ENCODE measurements at places on chromosomes 13 and 19. TPM values are rescaled to one million over a fixed set of nuclear protein-coding genes. Genes with fewer than 3 reads are reported as not detected.

The TMEM38A gene
- 9.3 TPM for polyA plus RNA-seq

The CEACAM16 gene
- polyA plus RNA-seq, result not detected

The FUT3 gene
- polyA plus RNA-seq, result 0.40 TPM

The NCAN gene
- 0.01 TPM for polyA plus RNA-seq

The COMP gene
- polyA plus RNA-seq, result 0.07 TPM

The GNG7 gene
- polyA plus RNA-seq, result 5.0 TPM

The GRK1 gene
- 0.13 TPM for polyA plus RNA-seq

The SELENOV gene
- polyA plus RNA-seq, result 3.8 TPM

The FXYD1 gene
- polyA plus RNA-seq, result 16.1 TPM

The APOE gene
- polyA plus RNA-seq, result 295 TPM

The LONP1 gene
- polyA plus RNA-seq, result 46.5 TPM

DNA sequence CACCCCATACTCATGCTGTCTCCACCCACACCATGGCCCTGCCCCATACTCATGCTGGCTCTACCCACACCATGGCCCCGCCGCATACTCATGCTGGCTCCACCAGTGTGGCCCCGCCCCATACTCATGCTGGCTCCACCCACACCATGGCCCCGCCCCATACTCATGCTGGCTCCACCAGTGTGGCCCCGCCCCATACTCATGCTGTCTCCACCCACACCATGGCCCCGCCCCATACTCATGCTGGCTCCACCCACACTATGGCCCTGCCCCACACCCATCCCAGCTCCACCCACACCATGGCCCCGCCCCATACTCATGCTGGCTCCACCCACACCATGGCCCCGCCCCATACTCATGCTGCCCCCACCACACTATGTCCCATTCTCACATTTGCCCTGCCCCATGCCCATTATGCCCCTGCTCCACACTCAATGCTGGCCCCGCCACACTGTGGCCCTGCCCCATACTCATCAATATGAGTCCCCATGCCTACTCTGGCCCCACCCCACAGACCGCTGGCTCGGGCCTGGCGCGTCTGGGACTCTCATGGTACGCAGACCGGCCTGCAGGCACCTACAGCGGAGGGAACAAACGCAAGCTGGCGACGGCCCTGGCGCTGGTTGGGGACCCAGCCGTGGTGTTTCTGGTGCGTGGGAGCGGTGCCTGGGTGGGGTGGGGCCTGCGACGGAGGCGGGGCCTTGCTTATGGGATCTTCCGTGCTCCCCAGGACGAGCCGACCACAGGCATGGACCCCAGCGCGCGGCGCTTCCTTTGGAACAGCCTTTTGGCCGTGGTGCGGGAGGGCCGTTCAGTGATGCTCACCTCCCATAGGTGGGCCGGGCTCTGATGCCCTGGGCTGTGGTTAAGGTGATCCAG lies 3.7 kb upstream of the ARHGAP45 start:
- DNase-seq, result no peak

DNA sequence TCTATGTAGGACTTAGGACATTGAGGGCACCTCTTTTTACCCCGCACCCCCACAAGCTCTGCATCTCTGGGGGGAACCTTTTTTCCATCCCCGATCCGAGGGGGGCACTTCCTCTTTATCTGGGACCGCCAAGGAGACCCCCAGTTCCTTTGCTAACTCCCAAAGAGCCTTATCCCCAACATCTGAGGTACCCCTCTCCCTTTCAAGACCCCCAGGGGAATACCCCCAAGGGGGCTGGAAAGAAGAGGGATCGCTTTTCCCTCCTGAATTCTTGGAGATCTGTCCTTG lies 1.1 kb downstream of the TNFSF9 start:
- DNase-seq, result no peak

DNA sequence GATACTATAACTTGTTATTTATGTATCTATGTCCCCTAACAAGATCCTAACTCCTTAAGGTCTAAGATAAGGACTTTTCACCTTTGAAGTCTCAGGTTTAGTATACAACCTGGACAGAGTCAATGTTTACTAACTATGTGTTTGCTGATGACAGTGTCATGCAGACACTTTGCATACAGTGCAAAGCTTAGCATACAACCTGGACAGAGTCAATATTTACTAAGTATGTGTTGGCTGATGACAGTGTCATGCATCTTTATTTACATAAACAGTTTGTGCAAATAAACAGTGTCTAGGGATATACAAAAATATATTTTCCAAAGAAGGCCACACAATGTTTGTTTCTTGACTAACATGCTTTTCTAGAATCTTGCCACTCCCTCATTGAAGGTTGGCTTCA lies 34.7 kb downstream of the DCT start:
- no peak for DNase-seq

- DNase-seq, result no peak
Observed at GRCh38 chr19:45047188-45047797, 8.4 kb downstream of the CLASRP start.

DNA sequence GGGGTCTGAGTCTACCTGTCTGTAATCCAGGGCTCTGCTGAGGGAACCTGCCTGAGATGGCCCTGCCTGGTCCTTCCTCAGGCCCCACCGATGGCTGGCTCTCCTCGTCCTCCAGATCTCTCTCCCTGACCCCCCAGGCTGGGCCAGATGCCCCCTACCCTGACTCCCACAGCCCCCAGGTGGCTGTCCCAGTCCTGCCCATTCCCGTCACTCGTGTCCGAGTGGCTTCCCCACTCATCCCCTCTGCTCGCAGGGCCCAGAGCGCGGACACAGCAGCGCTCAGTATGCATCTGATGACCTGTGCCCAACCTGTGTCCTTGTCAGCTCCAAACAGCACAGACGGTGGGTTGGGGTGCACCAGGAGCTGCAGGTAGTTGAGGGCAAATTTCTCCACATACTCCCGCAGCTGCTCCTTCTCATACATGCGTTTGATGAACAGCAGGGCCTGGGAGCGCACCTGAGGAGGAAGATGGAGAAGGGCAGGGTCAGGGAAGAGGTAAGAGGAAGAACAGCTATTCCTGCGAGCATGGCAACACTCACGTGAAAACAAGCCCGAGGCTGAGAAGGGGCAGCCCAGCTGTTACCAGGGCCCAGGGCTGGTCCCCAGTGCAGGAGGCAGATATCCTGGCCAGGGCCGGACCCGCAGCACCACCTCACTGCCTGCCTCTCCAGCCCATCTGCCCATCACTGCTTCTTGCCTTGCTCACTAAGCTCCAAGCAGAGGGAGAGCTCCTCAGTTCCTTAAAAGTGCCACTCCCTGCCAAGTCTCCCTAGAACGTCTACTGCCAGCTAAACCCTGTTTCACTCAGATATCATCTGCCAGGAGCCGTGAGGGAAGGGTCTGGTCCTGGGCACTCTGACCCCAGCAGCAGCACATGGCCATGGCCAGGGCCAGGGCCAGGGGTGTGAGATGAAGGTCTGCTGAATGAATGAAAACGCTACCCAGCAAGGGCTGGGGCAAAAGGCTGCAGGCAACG lies 11.1 kb upstream of the RSPH6A start:
- DNase-seq, result no peak

GRCh38 chr13:42893214-42893671 lies 98.8 kb downstream of the EPSTI1 start:
- DNase-seq, result no peak

GRCh38 chr19:664913-665443 lies 2.0 kb upstream of the RNF126 start:
- DNase-seq, result no peak

DNA sequence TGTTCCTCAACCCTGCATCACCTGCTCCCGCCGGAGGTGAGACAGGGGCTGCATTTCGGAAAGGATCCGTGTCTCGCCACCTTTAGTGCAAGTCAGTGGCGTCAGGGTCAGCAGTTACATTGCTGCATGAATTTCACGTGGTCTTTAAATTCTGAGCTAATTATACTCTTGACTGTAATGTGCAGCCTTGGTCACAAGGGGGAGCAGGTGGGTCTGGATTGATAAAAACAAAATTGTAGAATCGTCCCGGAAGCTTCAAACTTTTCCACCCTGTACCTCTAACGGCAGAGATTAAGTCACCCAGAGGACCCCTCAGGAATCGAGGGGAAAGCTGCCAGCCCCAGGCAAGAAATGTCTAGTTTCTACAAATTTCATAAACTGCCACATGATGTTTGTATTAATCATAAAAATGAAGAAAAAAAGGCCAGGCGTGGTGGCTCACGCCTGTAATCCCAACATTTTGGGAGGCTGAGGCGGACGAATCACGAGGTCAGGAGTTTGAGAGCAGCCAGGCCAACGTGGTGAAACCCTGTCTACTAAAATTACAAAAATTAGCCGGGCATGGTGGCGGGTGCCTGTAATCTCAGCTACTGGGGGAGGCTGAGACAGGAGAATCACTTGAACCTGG lies 20.2 kb downstream of the BBC3 start:
- DNase-seq, result no peak

- no peak for DNase-seq
Observed at GRCh38 chr13:79966059-79966458, 374.9 kb downstream of the SPRY2 start.

DNA sequence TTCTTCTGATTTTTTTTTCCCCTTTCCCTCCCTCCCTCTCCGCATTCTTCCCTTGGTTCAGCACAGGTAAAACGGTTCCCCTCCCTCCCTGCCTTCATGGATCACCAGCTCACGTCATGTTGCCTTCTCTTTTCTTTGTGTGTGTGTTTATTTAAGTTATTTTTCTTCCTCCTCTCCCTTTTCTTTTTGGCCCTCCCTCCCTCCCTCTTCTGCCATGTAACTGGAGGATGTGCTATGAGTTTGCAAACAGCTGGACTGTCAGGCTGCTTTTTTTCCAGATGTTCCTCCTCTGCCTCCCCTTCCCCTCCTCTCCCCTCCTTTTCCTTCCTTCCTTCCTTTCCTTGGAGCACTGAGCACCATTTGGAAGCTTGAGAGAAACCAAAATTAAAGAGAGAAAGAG lies 2.0 kb downstream of the LENG9 start:
- DNase-seq, result no peak

DNA sequence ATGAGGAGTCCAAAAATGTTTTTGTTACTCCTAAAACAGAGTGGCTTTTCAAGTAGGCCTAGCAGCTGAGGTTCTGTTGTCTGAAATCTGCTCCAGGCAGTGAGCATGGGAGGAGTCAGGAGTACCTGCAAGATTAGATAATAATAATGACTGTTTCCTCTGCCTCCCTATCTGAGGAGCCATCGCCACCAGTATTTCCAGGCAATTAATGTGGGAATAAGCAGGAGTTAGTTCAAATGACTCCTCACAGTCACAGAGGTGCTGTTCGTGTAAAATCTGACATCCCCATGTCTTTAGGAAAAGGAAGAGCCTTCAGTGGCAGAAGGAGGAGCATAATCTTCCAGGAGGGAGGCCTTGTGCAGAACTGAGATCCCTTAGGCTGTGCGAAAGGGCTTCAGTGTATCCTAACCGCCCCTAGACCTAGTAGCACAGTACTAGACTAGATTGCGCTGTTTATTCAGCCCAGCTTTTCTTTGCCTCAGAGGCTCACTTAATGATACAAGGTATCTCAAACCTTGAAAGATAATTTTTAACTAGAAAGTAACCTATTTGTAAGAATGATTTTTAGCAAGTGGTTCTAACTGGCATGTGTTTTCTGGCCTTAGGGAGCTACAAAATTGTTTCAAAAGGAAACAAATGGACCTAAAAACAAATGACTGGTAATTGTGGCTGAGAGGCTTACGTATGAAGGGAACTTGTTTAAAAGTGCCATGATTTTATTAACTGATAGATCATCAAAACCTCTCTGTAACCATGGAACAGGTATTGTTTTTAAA lies 49.0 kb downstream of the FREM2 start:
- no peak for DNase-seq

- no peak for DNase-seq
Observed at GRCh38 chr13:100315522-100315921, 226.6 kb downstream of the PCCA start.

DNA sequence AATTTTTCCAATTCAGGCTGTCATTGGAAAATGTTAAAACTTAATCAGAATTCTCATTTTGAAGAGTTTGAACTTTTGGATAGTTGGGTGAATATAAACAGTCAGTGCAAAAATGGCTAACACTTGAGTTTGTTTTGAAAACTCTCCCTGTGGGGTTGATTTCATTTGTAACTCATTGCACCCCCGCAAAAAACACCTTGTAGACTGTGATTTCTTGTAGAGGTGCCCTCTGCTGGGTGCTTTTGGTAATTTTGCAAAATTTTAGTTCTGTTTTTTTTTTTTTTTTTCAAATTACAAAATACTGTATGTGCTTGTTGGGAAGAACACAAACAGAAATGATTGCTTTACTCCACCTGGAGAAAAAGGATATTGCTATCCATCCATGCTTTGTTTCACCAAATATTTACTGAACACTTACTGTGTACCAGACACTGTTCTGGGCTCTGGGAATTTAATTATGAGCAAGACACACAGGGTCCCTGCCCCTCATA lies 28.2 kb upstream of the GPI start:
- DNase-seq, result no peak

DNA sequence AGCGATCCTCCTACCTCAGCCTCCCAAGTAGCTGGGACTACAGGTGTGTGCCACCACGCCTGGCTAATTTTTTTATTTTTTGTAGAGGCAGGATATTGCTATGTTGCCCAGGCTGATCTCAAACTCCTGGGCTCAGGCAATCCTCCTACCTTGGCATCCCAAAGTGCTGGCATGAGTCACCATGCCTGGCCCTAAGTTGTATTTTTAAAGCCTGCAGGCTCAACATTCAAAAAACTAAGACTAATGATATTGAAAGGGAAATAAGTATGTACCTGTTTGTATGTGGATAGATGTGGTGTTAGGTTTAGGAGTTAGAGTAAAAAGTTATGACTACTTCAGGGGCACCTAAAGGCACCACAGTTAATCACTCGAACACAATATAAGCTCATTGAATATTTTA lies 5.4 kb upstream of the IPO5 start:
- no peak for DNase-seq

DNA sequence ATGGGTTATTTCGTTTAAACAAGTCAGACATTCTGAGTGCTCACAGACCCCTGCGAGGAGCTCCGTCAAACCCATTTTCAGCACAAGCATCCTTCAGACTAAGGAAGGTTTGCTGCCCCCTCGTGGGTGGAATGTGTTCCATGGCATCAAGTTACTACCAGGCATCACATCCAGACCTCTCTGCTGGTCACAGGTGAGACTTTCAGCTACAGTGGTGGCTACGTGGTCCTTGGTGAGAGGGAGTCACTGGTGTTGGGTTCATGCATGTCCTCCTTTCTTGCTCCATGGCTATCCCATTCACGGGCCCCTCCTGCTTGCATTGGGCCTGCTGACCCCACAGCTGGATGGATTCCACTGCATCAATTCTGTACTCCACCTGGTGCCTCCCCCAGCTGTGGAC lies 9.1 kb upstream of the LILRB5 start:
- peak; percentile 54 for DNase-seq

GRCh38 chr13:20370815-20371421 lies 138.8 kb upstream of the GJB6 start:
- no peak for DNase-seq

GRCh38 chr19:4363571-4364304 lies 20.4 kb downstream of the MPND start:
- DNase-seq, result no peak

- DNase-seq, result peak; percentile 19
Observed at GRCh38 chr13:59906413-59907049, 257.2 kb downstream of the DIAPH3 start.

- peak; percentile 81 for DNase-seq
Observed at GRCh38 chr13:53045189-53045588, 16.6 kb downstream of the OLFM4 start.

GRCh38 chr13:30696278-30697176 lies 38.8 kb upstream of the ALOX5AP start:
- DNase-seq, result no peak
